ENCODE measurements at places on chromosomes 4 and X.

DNA sequence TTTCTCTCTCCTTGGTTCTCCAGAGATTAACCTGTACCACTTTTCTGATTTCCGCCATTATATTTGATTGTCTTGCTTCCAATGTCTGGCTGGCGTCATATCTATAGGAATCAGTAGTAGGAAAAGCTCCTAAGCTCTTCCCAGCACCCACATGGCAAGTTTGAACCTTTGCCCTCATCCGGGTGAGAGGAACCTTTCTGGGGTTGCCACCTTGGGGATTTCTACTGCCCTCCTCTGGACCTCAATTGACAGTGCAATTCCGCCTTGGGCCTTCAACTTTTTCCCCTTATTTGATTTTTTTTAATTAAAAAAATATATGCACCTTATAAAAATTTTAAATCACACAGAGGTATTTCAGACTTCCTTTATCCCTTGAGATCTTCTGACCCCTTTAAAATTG lies 2.0 kb upstream of the CXorf66 start:
- peak; percentile 1 for DNase-seq

GRCh38 chr4:176717237-176717636 lies 75.5 kb downstream of the VEGFC start:
- DNase-seq, result no peak

- peak; percentile 92 for DNase-seq
These were observed 137.4 kb downstream of the CEP135 start for GRCh38 chr4:56086073-56086541.

GRCh38 chrX:42934020-42934726 lies 156.2 kb upstream of the PPP1R2C start:
- DNase-seq, result no peak

DNA sequence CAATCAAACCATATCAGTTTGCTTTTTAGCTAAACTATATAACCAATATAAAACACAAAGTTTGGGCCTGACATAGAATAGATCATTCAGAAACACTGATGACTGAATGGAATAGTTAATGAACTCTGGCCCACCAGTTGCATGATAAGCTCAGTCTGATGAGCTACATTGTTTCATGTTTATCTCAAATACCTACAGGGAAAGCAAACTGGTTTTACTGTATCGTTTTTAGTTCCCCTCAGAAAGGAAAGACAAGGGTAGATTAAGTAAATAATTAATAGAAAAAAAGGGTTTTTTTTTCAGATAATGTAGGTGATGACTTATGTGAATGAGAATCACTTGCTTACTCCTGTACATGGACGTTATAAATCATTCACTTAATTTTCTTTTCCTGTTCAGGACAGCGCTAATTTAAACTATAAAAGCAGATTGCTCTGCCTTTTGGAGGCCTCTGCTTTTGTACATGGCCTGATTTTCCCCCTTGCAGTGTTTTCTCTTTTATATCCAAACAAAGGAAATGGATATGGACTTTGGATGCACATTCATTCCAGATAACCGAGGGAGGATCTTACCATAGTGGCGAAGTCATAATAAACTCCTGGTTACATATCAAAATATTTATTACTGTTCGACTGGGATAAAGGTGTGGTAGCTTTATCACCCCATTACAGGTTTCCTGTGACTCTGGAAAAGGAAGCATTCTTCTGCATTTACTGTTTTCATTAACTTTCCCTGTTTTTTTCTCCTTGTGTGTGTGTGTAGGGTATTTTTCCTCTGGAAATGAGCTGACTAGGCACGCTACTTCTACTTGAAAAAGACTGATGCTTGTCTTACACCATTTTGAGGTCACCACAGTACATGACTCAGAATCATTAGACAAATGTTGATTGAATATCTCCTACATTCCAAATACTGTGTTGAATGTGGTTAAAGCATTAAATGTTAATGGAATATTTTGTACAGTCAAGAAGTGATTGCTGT lies 373.1 kb upstream of the HS3ST1 start:
- DNase-seq, result peak; percentile 6

GRCh38 chr4:16721613-16722291 lies 176.7 kb downstream of the LDB2 start:
- DNase-seq, result no peak

DNA sequence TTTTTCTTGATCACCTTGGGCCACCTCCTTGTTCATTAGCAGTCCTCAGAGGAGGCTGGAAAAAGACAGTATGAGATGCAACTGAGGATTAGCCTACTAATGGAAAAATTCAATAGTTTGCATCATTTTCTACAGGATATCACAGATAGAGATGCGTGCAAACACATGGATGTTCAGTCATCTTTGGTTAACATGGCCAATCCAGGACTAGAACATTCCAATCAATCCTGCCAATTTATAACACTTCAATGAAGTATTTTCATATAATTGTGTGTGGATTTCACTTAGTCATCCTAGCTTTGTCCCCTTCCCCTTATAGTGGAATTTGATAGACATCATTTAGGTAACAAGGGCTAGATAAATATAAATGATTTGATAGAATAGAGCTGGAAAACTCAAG lies 42.7 kb downstream of the MAML3 start:
- no peak for DNase-seq

DNA sequence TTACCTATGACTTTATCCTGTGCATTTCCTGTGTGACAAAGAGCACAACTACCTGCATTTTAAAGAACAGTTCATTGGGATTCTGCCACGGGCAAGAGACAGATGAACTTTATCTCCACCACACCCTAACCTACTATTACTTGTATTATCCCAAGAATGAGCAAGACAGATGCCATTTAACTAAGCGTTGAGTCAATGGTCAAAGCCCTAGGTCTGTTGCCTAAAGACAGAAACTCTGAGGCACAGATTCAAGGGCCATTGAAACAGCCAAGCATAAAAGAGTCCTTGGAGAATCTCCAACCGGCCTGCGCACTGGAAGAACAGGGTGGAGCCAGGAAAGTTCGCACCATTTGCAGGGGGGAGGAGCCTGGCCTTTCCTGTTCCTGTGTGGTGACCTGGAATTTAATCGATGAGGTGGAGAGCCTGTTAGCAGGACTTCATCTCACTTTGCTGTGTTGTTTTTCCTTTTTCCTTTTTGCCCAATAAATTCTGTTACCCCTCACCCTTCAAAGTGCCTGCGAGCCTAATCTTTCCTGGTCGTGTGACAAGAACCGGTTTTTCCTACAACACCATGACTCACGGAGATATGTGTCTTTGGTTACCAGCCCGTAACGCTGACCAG lies 146.4 kb upstream of the DIAPH2 start:
- no peak for DNase-seq

- no peak for DNase-seq
These were observed 132.1 kb upstream of the PCDH18 start for GRCh38 chr4:137664416-137664815.

DNA sequence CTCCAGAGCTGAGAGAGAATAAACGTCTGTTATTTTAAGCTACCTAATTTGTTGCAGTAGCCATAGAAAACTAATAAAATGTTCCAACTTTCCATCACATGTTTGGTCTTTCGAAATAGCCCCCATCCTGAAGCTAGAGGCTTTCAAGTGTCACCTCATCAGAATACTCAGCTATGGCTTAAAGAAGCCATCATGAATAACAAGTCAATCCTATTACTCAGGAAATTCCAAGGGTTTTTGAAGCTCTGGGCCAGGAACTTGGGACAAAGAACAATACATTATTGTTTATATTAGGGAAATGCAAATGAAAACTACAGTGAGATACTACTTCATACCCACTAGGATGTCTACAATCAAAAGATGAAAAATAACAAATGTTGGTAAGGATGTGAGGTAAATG lies 42.2 kb downstream of the TBCK start:
- no peak for DNase-seq

GRCh38 chrX:7447801-7448499 lies 300.0 kb upstream of the PUDP start:
- DNase-seq, result no peak

- no peak for DNase-seq
These were observed 51.1 kb upstream of the RBMX start for GRCh38 chrX:136931661-136932060.

GRCh38 chrX:49001521-49002090 lies 458 bp downstream of the GRIPAP1 start:
- peak; percentile 42 for DNase-seq

DNA sequence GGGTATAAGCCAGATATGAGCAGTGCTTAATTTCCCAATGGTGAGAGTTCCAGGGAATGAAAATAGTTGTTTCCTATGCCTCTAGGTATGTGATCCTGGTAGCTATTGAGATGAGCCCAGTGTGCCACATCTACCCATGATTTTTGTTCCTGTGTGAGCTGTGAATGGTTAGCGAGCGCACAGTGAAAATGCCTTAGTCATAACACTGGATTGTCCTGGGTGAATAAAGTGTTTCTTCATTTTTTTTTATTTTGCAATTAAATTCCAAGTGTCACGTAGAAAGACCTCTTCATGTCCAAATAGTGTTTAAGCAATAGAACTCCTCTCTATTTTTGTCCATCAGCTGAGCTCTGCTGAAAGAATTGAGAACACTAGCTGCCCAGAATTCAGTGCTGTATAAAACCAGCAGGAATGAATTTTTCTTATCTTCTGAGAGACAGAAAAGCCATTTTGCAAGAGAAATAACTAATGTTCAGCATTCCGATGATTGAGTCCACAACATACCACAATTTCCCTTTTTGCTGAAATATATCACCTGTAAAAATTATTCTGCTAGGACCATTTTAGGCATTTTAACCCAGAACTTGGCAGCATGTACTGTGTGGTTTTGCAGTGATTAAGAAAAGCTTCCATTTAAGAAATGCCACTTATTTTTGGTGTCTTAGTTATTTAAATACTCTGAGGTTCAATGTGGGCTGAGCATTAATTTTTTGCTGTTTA lies 5.6 kb downstream of the MAOA start:
- DNase-seq, result no peak

- no peak for DNase-seq
These were observed 98.4 kb upstream of the IL15 start for GRCh38 chr4:141538001-141538400.

- no peak for DNase-seq
These were observed 9.6 kb upstream of the STK32B start for GRCh38 chr4:5041699-5042098.

DNA sequence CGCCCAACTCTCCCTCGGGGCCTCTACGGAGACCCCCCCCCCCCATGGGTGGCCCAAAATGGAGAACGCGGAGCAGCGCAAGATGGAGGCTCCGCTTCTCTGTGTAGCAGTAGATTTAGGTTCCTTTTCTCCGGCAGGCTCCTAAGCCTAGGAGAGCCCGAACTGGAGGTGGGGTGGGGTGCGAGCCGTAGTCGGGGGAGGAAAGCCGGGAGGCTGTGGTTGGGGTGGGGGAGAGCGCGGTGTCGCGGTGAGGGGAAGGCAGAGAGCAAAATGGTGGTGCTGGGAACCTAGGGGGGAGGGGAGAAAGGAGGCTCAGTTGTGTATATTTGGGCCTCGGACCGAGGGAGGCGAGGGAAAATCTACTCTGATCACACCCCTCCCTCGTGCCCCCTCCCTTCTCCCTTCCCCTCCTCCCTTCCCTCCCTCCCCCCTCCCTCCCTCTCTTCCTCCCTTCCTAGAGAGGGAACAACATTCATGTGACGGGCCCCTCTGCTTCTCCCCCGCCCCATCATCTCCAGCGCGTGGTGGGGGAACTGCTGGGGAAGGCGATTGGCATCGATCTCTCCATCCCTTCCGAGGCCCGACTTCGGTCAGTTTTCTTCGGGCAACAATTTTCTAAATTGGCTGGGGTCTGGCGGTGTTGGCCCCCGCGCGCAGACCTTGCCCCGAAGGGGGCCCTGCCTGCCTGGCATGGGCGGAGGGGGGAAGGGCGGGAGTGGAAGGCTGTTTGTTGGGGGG lies at the start of gene STAG2:
STAG2 (plus strand) TSS at position 439 of the 738 bp plus-strand sequence. CDS start 60,922 bp downstream, outside the sequence.
- DNase-seq, result peak; percentile 94

DNA sequence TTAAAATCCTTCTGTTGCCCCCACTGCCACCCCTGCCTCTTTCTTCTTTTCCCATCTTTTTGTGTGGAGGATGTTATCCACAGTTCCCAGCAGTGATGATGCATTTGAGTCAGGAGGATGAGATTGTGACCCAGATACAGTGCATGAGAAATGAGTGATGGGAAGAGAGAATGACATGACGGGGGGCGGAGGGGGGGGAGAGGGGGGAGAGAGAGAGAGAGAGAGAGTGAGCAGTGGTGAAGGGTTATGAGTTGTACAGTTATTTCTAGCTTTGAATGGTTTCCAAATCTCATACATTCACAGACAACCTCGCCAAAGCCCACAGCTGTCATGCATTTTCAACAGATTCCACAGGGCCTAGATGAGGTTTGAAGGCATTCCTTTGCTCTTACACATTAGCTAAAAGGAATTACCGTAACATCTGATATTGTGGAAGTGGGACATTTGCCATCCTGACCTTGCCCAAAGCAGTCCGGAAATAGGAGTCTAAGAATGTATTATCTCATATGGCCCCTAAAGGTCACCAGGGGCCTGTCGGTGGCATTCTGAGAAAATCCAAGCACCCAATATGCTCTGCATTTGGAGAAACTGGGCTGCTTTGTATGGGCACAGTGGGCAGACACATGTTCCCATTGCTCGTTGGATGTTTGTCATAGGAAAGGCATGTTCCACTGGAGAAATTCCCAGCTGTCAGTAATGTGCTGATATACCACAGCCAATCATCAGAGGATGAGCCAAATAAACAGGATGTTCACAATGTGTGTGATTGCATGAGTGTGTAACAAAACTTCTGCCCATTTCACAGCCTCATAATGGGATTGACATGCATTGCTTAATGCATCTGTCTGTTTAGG lies 435.8 kb downstream of the SPRY1 start:
- DNase-seq, result no peak

GRCh38 chrX:28246675-28247074 lies 265.4 kb upstream of the DCAF8L1 start:
- DNase-seq, result no peak

DNA sequence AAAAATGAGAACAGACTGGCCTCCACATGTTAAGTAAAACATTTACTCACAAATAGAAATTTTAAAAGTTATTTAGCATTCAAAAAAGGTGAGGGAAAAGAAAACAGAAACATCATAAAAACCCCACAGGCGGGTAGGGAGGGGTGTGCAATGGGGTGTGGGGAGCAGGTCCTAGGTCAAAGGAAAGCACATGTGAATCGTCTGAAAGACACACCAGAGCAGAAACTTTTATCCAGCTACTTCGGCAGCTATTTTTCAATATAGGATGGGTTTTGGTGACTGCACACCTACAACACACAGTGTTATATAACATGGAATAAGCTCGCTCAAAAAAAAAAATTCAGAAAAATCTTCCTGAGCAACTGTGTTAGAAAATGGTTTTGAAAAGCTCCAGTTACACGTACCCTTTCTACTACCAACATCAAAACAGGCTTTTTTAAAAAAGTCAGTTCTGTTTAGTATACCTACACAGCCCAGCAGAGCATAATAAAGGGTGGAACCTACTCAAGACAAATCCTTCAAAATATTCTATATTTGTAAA lies 1.6 kb downstream of the OTUD4 start:
- DNase-seq, result peak; percentile 7

- DNase-seq, result peak; percentile 7
These were observed 1365.2 kb downstream of the STIM2 start for GRCh38 chr4:28225689-28226353.

GRCh38 chr4:133600008-133600407 lies 450.9 kb downstream of the PCDH10 start:
- DNase-seq, result no peak

GRCh38 chr4:128477540-128477939 lies 189.9 kb upstream of the PGRMC2 start:
- no peak for DNase-seq

Data from NCI-H69 (cell line).